ENCODE measurements at places on chromosomes 12 and 14. TPM values are rescaled to one million over a fixed set of nuclear protein-coding genes. Genes with fewer than 3 reads are reported as not detected.
A peak's percentile ranks its signal among the peaks of the same experiment; 100 is the strongest.

GRCh38 chr14:75822522-75823141, 159.2 kb downstream of the TGFB3 start:
- DNase-seq = no peak

DNA sequence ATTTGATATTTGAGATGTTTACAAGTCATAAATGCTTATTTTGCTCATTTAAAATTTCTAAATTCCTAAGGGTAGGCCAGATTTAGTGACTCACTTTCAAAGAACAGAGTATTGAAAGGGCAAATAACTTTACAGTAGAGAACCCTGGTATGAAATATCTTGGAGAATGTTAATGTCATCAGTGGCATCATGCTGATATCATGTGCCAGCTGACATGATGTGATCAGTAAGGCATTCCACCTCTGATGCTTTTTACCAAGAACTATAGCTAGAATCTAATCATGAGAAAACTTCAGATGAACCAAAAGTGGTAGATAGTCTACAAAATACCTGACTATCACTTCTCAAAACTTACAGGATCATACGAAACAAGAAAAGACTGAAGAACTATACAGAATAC, 2.9 kb upstream of the FLRT2 start:
- no peak for DNase-seq

DNA sequence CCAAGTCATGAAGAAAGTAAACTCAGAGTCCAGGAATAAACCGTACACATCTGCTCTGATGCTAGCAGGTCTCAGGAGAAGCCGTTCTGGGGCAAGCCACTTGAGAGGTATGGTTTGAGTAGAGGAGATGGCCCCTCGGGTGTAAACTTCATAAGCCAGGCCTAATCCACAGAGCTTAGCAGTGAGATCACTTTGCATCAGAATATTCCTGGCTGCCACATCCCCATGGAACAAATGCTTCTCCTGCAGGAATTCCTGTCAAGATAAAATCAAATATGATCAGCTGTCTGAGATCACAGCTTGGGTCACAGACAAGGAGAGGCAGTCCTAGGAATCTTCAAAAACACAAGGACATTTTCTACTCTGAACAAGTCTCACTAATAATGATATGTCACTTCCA, 11.2 kb upstream of the MAGOHB start:
- no peak for DNase-seq

Gene BHLHE41
- polyA plus RNA-seq = 21.0 TPM

GRCh38 chr14:65565948-65566347, 153.4 kb downstream of the FUT8 start:
- no peak for DNase-seq

Gene INSM2
- polyA plus RNA-seq = 0.03 TPM

Gene KLRG1
- polyA plus RNA-seq = 2.4 TPM

Gene MANSC4
- polyA plus RNA-seq = 0.19 TPM

Gene PAX9
- polyA plus RNA-seq = 0.06 TPM

DNA sequence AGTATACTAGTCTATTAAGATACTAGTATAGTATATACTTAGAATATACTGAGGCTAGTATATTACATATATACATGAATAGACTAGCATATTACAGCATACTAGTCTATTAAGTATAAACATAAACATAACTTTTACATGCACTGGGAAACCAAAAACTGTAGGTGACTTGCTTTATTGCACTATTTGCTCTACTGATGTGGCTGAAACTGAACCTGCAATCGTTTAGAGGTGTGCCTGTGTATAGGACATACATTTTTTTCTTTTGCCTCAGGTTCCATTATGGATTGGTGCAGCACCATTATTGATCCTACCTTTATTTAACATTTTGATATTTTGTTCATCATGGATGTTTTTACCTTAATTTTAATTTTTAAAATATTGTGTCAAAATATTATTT, 143.2 kb upstream of the RGS6 start:
- DNase-seq = no peak

Gene RAPGEF3
- polyA plus RNA-seq = 7.9 TPM

- peak; percentile 58 for DNase-seq
Measured at GRCh38 chr12:70756118-70756517, 118.9 kb upstream of the PTPRB start.

- no peak for DNase-seq
Measured at GRCh38 chr12:62701492-62701891, 233.5 kb downstream of the PPM1H start.

Gene EXOC3L4
- polyA plus RNA-seq = 33.7 TPM

GRCh38 chr14:88616697-88617096, 53.9 kb downstream of the ZC3H14 start:
- DNase-seq = no peak

DNA sequence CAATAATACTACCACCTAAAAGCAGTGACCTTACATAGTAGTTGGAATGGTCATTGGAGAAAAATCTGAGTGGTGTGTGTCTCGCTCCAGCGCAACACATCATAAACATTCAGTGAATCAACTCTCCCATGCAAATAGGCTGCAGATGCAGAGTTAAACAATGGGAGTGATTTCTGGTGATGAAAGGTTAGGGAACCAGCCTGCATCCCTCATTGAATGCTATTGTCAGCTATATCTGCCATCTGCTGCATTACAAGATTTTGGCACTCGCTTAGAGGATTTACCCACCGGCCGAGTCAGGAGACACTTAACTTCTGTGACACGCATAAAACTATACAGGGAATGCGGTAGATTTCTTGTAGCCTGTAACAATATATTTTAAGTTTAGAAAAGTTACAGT, 900.9 kb downstream of the FLRT2 start:
- no peak for DNase-seq

- no peak for DNase-seq
Measured at GRCh38 chr12:133058203-133059113, 21.1 kb downstream of the ZNF84 start.

DNA sequence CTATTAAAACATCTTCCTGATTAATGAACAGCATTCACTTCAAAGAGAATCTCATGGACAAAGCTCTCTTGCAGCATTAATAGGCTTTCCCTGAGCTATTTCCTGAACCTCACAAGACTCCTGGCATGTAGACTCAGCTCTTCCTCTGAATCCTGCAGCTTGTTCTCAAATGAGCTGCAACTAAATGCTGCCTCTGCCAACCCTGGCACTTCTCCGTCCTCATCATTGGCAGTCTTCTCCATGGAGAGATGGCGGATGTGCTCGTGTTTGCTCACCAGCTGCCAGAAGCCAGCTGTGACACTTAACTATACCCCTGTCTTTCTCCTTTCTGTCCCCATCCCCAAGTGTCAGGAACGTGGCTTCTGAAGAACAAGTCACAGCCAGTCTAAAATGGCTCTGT, 232.1 kb downstream of the FOXN3 start:
- DNase-seq = no peak

GRCh38 chr14:27187136-27187535, 589.3 kb upstream of the NOVA1 start:
- no peak for DNase-seq

Gene BRF1
- polyA plus RNA-seq = 21.6 TPM

DNA sequence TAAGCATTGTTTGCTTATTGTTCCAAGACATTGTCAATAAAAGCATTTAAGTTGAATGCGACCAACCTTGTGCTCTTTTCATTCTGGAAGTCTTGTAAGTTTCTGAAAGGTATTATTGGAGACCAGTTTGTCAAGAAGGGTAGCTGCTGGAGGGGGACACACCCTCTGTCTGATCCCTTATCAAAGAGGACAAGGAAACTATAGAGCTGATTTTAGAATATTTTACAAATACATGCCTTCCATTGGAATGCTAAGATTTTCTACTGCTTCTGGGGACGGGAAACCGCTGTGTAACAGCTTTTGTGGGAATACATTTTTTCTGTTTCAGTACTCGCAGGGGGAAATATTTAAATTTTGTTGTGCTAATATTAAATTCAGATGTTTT, 3.5 kb downstream of the FOS start:
- DNase-seq = peak; percentile 66

Gene TMEM121
- 3.0 TPM for polyA plus RNA-seq

GRCh38 chr12:132582058-132582420, 28.3 kb downstream of the LRCOL1 start:
- DNase-seq = no peak

Gene TAS2R46
- polyA plus RNA-seq = 0.13 TPM
